ENCODE measurements at places on chromosomes 5 and 9.
A peak's percentile ranks its signal among the peaks of the same experiment; 100 is the strongest.

DNA sequence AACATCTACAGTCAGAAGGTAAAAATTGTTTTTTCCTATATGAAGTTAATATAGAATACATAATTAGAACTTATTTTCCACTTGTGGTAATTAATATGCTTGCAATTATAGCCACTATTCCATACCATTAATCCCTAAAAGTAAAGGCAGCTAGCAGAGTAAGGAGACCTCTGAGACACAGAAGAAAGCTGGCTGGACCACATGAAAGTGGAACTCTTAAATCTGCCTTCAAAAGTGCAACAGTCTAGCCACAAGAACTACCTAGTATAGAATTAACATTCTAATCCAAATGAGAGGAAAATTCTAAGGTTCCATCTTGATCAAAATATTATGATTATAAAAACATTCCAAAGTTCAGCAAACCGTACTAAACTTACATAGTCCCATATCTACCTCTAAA is 37.6 kb downstream of the ARL15 start:
- no peak for DNase-seq

DNA sequence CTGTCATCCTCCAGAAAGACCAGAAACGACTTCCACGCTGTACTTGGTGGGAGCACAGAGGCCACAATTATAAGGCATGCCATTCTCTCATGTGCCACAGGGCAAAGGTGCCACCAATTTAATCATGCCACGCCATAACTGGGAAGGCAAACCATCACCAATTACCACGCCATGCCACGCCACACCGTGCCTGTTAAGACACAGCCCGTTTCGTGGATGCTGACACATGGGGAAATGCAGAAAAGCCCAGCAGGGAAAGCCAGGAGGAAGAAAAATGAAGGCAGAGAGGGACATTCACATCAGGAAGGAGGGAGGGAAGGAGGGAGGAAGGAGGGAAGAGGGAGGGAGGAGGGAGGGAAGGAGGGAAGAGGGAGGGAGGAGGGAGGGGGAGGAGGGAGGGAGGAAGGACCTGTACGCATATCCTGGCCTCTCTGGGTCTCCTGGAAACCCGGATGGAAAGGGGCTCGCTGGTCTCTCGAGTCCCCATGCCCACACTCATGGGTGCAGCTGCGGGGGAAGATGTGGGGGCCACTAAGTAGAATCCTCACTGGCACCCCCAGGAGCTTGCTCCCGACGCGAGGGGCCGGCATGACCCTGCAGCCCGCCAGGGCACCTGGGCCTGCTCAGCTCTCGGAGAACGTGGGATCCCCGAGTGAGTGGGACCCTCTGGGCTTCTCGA is 61.7 kb upstream of the UBAC1 start:
- no peak for DNase-seq

- DNase-seq: no peak
Measured at GRCh38 chr9:136563646-136564325, 17.9 kb upstream of the NOTCH1 start.

DNA sequence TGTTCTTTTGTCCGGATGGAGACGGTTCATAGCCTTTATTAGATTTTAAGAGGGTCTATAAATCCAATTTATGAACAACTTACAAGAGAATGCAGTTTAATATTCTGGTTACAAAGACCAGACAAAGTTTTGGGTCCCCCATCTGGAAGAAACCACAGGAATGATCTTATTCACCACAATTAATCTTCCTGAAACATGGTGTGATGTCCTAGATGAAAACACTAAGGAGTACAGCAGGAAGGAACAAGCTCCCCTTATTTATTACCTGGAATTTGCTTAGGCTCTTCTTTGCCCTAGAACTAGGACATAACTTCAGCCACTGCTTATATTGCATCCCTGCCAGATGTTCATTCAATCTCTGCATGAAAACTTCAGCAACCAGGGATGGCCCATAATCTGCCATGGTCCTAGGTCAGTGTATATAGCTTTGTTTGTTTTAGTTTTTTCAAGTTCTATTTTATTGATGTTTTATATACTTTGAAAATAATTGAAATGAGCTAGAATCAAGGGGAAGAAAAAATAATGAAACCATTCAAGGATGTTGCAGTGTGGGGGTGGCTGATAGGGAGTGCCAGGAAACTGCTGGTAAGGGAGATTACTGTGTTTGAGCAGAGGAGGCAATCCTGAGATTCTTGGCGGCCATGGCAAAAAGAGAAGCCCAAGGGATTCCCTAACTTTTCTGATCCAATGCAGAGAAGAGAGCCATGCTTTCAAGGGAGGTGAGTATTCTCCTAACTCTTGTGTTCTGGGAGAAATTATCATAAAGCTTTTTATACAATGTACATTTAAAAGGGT is 16.8 kb downstream of the TXNDC8 start:
- no peak for DNase-seq

DNA sequence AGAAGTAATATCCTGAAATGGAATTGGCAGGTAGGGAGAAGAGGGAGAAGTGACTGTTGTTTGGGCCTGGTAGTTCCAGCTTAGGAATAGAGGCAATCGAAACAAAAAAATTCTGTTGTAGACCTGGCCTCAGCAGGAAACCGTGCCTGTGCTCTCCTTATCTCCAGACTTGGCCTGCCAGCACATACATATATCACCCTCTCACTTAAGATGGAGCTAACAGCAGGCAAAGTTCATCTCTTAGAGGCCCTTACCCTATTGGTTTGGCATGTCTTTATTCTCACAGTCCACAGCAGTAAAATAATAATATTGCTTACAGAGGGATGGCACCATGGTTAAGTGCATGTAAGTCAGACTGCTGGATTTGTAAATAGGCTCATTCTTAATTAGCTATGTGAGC is 19.6 kb upstream of the TNC start:
- no peak for DNase-seq

DNA sequence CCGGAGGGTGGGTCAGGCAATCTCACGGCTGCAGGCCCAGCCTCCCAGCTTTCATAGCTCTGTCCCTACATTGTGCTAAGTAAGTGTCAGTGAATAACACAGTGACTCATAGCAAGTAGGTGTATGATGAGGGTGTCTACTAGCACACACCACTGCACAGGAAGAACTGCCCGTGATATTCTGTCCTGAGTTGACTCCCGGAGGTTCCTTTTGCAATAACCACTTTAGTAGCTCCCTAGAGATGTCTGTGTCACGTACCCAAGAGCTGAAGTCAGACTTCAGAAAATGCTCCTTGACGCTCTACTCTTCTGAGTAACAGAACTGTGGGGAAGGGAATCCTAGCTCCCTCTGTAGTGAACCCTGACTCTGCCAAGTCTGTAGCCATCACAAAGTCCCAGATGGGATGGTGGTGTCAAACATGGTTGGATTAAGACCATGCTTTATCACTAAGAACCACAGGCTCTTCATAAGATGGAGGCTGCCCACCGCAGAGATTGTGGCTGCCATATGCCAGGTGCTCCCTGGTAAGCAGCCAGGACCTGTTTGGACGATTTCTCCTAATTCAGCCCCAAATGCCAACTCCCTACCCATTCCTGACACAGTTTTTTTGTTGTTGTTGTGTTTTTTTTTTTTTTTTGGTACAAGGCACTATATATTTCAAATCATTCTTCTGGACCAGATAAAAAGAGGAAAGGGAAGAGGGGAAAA is 352.6 kb upstream of the PANK3 start:
- no peak for DNase-seq

DNA sequence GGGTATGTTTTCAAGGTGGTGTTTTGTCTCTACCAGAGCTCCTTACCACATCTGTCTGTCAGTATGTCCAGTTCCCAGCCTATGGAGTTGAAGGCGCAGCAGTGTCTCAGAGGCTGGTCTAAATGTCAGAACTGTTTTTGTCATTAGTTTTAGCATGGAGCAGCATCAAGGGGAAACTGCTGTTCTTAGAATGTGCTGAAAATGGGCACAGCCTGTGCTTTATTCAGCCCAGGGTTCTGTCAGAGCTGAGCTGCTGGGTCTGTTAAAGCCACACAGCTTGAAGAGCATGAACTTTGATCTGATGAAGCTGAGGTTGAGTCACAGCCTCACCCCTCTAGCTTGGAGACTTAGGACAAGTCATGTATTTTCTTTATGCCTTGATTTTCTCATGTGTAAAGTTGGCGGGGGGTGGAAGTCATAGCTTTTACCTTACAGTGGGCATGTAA is 71.9 kb downstream of the RALGPS1 start:
- no peak for DNase-seq

- DNase-seq: peak; percentile 17
Measured at GRCh38 chr9:80775530-80775929, 913.8 kb downstream of the TLE1 start.

DNA sequence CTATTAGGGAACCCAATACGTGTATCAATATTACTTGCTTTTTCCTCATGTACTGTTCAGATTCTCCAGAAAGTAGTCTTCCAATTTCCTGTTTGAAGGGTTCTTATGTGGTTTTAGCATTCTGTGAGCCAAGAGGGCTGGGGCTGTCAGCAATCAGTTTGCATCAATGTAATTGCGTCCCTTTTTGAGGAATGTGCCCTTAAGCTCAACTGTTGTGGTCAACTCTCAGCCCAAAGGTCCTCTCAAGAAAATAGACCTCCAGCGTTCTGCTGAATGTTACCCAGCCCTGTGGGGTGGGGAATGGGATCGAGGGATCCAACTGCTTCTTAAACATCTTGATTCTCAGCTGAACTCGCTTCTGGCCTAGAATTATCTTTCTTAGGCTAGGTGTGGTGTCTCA is 43.8 kb upstream of the CDK20 start:
- DNase-seq: no peak

- DNase-seq: no peak
Measured at GRCh38 chr9:109585796-109586195, 87.7 kb upstream of the PTPN3 start.

DNA sequence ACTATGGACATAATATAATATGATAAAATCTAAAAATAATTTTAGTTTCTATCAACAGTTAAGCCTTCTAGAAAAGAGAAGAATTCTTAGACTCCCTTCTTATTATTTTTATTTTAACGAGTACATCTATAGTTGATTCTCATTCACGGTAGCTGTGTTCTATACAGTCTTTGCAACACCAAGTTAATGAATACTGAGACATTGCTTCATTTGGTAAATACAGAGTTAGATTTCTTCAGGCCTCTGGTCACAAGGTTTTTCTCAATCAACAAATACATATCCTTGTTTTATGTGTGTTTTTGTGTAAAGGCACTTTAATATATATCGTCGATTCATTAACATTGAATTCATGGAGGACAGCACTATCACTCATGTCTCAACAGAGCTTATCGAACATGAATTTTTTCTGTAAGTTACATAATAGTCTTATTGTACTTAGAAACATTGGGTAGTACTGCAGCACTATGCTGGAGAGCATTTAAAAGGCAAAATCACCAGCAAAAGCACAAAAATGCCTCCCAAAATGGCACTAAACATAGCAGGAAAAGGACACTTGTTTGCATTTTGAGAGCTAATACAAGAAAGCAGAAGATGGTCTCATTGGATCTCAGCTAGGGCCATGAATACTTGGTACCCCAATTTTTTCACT is 239.0 kb downstream of the FGF10 start:
- no peak for DNase-seq

DNA sequence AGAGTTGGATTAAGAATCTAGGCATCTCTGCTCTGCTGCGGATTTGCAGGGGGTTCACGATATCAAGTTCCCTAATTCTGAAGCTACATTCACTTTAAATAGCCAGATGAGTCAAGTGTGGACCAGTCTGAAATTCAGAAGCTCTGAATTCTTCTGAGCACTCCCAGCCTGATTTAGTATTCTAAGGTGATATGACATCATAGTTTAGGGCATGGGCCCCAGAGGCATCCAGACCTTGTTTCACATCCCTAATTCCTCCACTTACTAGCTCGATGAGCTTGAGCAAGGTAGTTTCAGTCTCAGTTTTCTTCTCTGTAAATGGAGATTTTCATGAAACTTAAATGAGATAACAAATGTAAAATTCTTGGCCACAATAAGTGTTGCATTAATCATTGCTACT is 65.2 kb downstream of the TMEM167A start:
- no peak for DNase-seq

DNA sequence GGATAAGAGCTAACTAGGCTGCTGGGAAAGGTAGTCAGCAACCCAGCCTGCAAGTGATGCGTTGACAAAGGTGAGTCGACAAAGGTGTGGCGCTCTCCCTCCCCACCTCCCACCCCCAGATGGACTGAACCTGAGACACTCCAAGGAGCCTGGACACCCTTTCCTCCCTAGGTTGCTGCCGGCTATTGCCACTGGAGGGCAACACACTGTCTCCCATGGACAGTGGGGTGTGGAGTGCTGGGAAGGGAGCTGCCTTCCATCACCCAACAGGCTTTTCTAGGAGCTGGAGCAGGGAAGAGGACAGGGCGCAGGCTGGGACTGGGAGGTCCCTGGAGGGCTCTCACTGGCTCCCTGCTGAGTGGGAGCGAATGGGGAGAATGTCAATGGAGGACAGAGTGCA is 75.4 kb upstream of the ARAP3 start:
- no peak for DNase-seq

DNA sequence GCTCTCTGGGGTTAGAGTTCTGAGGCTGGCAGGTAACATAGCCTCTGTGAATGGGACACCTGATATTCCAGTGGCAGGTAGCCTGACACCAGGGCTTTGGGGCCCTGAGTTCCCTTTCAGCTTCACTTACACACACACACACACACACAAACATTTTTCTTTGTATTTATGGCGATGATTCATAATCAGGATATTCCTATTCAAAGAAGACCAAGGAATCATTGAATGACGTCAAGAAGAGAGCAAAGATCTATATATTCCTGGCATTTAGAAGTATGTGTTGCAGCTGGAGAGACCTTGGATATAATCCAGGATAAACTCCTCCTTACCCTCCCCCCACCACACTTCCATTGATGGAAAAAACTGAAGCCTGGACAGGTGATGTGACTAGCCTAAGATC is 7.9 kb upstream of the ENTREP1 start:
- no peak for DNase-seq

DNA sequence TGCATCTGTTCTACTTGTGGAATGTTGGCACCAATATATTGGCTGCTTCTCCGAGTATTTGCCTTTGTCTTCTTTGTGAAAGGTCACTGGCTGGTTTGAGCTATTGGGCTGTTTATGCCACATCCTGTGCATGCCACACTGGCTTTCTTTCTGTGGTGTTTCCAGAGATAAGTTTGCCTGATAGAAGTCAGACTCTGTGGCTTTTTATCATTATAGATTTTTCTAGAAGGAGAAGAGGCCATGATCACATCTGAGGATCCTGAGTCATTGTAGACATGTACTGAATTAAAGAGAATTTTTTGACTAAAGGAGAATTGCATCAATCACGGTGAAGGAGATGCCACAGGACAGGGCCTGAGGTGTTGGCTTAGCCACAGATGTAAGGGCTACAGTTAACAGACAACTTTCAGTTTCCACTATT is 26.5 kb upstream of the CDKN2B start:
- DNase-seq: no peak

- no peak for DNase-seq
Measured at GRCh38 chr5:14351086-14351661, 208.0 kb downstream of the TRIO start.

Measured in HS-27A (cell line).